NCI-H82 (cell line): ENCODE measurements at places on chromosomes 7 and 10.

- peak; percentile 25 for DNase-seq
Observed at GRCh38 chr10:108612485-108612884, 1310.8 kb downstream of the XPNPEP1 start.

DNA sequence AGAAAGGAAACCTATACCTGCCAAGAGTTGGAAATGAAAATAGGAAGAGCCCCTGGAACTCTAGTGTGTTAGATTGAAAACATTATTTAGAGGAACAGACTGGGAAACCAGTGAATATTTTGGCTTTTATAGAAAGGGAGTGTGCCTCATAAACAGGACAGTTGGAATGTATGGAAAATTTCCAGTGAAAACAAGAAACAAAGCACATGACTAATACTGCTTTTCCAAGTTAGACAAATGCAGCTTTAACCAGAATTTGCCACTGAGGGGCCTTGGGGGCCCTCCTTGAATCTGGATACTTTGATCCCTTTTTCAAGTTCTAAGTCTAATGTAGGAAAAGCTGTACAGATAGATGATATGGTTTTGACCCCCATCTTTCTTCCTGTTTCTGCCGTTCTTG, 21.2 kb downstream of the ITGB8 start:
- DNase-seq, result no peak

DNA sequence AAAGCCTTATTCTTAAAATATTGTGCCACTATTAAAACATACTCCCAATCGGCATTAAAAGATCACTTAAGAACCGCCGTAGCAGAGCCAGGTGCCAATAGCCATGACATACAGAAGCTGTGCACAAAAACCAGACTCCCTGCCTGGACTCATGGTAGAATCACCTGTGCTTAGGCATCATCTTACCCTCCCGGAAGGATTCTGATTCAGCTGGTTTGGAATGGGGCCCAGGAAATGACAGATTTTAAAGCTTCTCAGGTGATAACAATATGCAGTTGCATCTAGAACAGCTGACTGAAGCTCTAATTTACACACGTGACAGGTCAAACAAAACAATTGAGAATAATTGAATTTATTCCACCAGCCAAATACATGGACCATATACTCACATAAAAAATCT, 10.7 kb downstream of the A1CF start:
- DNase-seq, result no peak

GRCh38 chr10:24448351-24448999, 239.5 kb downstream of the KIAA1217 start:
- DNase-seq, result no peak

- no peak for DNase-seq
Observed at GRCh38 chr10:46170789-46171188, 116.0 kb upstream of the ANTXRL start.

DNA sequence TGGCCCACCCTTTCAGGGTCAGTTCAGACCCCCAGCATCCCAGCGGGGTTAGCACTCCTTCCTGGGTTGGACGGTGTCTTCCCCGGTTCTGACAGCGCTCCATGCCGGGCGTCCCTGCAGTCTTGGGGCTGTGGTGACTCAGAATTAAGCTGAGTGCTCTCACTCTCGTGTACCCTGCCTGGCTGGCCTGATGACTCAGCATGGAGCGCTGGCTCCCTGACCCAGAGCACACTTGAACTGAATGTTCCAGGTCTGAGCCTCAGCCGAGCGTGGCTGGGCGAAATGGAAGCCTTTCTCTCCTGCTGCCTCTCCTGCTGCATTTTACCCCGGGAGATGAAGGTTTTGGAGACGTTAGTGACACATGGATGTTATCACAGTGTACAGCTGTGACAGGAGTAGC, 7.1 kb downstream of the BAG3 start:
- DNase-seq, result no peak

DNA sequence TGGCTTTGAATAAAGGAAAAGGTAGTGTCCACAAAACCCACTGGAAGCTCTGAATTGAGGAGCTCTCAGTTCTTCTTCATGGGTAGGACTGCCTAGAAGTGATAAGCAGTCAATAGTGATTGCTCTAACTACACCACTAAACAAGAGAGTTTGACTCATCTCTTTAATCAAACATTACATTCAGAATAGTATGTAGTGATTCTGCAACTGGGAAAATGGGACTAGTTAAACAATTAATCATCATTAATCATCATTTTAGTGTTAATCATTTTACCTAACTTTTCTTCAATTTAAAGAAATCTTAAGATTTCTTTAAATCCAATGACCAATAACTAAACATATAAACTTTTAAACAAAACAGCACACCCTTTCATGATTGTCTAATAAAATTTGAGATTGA, 484.0 kb upstream of the FZD8 start:
- no peak for DNase-seq

DNA sequence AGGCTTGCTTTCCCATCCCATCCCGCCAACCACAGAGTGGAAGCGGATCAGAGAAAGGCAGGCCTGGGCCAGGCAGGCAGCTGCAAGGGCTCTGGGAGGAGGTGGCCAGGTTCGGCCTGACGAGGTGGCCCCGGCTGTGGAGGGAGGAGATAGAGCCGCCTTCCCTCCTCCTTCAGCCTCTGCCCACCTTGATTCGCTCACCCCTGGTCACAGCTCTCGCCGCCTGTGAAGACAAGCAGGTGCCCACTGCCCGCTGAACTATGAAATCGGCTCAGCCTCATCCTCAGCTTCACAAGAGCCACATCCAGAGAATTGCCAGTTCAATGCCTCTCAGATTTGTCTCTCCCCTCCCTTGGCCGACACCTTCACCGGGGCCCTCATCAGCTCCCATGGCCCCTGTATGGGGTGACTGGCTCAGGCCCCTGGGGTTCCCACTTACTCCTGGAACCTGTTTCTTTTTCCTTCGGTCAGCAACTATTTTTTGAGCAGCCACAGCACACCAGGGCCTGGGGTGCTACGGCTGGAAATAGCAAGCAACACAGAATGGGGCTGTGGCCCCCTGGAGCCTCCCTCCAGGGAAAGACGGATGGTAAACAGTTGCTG, 80.0 kb upstream of the CHST15 start:
- no peak for DNase-seq

GRCh38 chr7:131436384-131436783, 108.7 kb downstream of the MKLN1 start:
- no peak for DNase-seq

- peak; percentile 56 for DNase-seq
Observed at GRCh38 chr10:112952282-112953173, 2.5 kb downstream of the TCF7L2 start.

- peak; percentile 84 for DNase-seq
Observed at GRCh38 chr10:21814866-21815265, 188.7 kb downstream of the DNAJC1 start.

- DNase-seq, result peak; percentile 30
Observed at GRCh38 chr10:5461203-5461588, 38.2 kb downstream of the CALML5 start.

- DNase-seq, result no peak
Observed at GRCh38 chr7:66807736-66808135, 67.2 kb downstream of the RABGEF1 start.

DNA sequence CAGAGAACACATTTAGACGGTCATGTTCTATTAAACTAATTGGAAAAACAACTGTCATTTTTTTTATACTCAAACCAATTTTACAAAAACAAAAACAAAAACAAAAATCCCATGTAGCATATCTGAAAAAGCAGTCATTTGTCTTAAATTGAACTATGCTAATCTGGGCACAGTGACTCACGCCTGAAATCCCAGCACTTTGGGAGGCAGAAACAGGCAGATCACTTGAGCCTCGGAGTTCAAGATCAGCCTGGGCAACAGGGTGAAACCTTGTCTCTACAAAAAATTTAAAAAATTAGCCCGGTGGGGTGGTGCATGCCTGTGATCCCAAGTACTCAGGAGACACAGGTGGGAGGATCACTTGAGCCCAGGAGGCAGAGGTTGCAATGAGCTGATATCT, 253.4 kb downstream of the DOCK4 start:
- DNase-seq, result no peak

DNA sequence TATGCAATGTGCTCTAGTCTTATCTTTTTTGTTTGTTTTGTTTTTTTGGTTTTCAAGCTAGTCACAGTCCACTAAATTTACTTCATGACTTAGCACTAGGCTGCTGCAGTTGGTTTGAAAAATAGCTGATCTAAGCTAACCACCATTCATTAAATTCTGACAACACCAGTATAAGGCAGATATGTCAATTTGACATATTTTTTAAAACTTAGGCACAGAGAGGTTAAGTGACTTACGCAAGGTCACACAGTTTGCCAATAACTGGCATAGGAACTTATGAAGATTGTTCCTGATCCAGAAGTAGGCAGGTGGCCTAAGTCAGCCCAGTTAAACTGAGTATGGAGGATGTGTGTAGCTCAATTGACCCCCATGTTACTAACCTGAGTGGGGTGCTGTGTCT, 377.3 kb upstream of the NFE2L3 start:
- DNase-seq, result no peak

- DNase-seq, result no peak
Observed at GRCh38 chr7:28609608-28610007, 197.3 kb downstream of the CREB5 start.

DNA sequence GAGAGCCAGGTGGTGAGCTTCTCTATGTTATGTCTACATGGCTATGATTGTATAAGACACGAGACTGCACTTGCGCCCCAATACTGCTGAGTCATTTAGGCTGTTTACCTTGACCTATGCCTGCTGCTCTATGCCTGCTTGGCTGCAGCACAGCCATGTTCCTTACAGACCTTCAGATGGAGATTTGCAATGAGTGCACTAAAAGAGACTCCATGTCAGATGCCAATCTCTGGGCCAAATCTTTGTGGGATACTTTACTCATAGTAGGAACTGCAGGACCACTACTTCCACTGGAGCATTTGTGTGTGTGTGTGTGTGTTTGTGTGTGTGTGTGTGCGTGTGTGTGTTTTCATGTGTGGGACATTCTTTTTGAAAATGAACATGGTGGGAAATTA, 50.0 kb upstream of the KMT2E start:
- DNase-seq, result peak; percentile 31

DNA sequence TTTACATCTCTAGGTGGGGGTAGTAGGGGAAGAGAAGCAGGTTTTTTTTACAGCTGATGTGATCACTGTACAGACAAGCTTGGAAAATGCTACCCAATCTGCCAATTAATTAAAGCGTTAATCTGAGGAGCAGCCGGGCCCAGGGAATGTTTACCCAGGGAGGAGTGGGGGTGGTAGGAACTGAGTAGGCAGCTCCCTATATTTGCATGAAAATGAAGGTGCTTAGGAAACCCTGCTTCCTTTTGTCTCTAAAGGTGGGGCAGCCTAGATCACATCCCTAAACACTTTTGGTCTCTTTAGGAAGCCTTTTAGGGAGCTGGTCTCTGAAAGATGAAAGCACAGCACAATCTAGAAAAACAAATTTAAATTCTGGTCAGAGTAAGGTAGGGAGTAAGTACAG, 53.0 kb upstream of the NFKB2 start:
- peak; percentile 81 for DNase-seq

DNA sequence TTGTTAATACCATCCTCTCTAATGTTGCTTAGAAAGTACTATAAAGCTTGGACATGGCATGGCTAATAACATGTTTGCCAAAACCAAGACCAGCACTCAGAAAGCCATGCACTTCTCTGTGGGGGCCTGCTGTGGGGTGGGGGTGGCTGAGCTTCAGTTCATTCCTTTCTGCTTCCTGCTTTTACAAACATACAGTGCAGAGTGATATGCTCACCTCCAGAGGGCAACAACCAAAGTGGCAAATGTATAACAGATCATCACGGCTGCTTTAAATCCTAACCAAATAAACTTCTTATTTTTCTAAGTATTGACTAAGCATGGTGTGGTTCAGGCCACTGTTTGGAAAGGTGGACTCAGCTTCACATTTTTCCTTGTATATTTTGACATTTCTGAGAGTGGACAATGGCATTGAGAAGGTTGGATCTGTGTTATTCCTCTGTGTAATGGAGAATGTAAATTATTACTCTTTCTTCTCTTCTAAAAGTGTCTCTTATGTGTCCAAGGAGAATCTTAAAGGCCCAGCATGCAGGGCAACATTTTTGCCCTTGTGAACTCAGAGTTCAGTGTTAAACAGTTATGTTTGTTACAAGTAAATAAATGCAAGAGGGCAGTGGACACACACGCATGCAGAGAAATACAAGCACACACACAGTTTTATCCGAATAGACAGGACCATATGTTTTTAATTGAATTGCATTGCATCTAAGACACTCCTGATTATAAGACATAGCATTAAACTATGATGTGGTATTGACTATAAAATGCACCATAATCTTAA, 186.1 kb downstream of the HERPUD2 start:
- DNase-seq, result no peak

DNA sequence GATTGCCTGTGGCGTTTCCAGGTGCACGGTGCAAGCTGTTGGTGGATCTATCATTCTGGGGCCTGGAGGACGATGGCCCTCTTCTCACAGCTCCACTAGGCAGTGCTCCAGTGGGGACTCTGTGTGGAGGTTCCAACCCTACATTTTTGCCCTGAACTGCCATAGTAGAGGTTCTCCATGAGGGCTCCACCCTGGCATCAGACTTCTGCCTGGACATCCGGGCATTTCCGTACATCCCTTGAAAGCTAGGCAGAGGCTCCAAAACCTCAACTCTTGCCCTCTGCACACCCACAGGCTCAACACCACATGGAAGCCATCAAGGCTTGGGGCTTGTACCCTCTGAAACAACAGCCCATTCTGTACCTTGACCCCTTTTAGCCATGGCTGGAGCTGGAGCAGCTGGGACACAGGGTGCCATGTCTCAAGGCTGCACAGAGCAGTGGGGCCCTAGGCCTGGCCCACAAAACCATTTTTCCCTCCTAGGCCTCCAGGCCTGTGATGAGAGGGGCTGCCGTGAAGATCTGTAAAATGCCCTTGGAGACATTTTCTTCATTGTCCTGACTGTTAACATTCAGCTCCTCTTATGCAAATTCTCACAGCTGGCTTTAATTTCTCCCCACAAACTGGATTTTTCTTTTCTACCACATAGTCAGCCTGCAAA, 10.0 kb upstream of the FGL2 start:
- DNase-seq, result no peak

DNA sequence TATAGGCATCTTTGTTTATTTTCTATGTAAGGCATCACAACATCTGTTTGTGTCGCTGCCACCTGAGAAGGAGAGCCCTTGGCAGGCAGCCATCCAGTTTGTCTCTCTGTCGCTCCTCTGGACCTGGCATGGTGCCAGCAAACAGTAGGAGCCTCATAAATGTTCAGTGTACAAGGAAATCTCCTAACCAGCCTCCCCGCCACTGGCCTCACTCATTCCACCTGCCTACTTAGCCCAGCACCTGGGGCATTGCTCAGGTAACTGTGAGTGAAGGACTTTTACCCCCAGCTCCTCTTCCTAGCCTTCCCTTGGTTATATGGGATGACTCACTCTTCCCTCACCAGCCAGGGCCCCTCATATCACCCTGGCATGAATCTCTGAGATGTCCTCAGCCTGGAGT, 61.7 kb upstream of the NPTX2 start:
- DNase-seq, result peak; percentile 9

DNA sequence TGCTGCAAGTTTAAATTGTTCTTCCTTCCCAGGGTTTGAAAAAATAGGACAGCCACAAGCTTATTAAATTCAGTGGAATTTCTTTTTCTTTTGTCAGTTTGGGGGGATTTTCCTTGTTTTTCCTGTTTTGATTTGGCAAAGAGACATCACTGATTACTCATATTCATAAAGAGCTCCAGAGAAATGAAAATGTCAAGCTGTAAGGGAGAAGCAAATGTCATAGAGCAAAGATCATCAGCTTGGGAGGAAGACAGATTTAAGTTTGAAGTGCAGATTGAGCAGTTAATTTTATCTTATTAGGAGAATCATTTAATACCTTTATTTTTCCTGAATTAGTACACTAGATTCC, 255.8 kb upstream of the PHYHIPL start:
- DNase-seq, result no peak

- DNase-seq, result no peak
Observed at GRCh38 chr7:137798073-137798763, 48.6 kb downstream of the DGKI start.

- peak; percentile 32 for DNase-seq
Observed at GRCh38 chr7:44398953-44399574, 73.7 kb upstream of the CAMK2B start.
